Bronchus fibroblast of lung (primary cell): ENCODE measurements at places on chromosomes 3 and 15. TPM values are rescaled to one million over a fixed set of nuclear protein-coding genes. Genes with fewer than 3 reads are reported as not detected.

The ERICH6 gene
- total RNA-seq = not detected in 2 replicates

The HTR3E gene
- total RNA-seq = not detected in 2 replicates

The RASGRP1 gene
- total RNA-seq = not detected in 2 replicates

The GOLGA8O gene
- not detected in 2 replicates for total RNA-seq

The NUP210 gene
- not detected in 2 replicates for total RNA-seq

The GATM gene
- 0.15 TPM in 1 of 2 replicates, not detected in the other for total RNA-seq

The NANOGP8 gene
- not detected in 2 replicates for total RNA-seq

The GOLGA6A gene
- total RNA-seq = not detected in 2 replicates

The ZDHHC23 gene
- total RNA-seq = 0.17 and 0.30 TPM in 2 replicates

The GRK7 gene
- total RNA-seq = not detected in 2 replicates

The NPTN gene
- 70.4 and 79.2 TPM in 2 replicates for total RNA-seq

The NR1I2 gene
- total RNA-seq = under 0.01 and 0.34 TPM in 2 replicates

The GNAT1 gene
- total RNA-seq = not detected in 2 replicates

The CACNA2D3 gene
- total RNA-seq = under 0.01 TPM in 1 of 2 replicates, not detected in the other

The AGTR1 gene
- total RNA-seq = 2.7 and 2.8 TPM in 2 replicates

The MAP3K13 gene
- 11.3 TPM in 2 replicates for total RNA-seq

The SNX33 gene
- total RNA-seq = 13.3 and 13.7 TPM in 2 replicates

The DLEC1 gene
- not detected in 2 replicates for total RNA-seq

The THAP10 gene
- total RNA-seq = 7.1 and 7.2 TPM in 2 replicates

The ARPP21 gene
- total RNA-seq = not detected in 2 replicates

The NAALADL2 gene
- 1.0 and 3.4 TPM in 2 replicates for total RNA-seq

The IQCH gene
- total RNA-seq = 1.9 and 3.5 TPM in 2 replicates

The FBXW12 gene
- total RNA-seq = not detected in 2 replicates

The ZNF860 gene
- total RNA-seq = 0.17 and 0.30 TPM in 2 replicates

The CEMIP gene
- total RNA-seq = 2.7 and 3.0 TPM in 2 replicates

The HIGD2B gene
- not detected in 2 replicates for total RNA-seq

The OR5H14 gene
- not detected in 2 replicates for total RNA-seq

The ZNF717 gene
- total RNA-seq = 7.1 and 7.3 TPM in 2 replicates

The NOX5 gene
- 0.15 TPM in 1 of 2 replicates, not detected in the other for total RNA-seq

The LMCD1 gene
- total RNA-seq = 73.6 and 87.3 TPM in 2 replicates

The C3orf70 gene
- 0.50 and 0.74 TPM in 2 replicates for total RNA-seq

The IQCF5 gene
- not detected in 2 replicates for total RNA-seq

The SAMD7 gene
- total RNA-seq = not detected in 2 replicates

The PCLAF gene
- 40.7 and 44.2 TPM in 2 replicates for total RNA-seq

The A4GNT gene
- total RNA-seq = not detected in 2 replicates

The PLXND1 gene
- total RNA-seq = 41.5 and 56.7 TPM in 2 replicates

The ITGB5 gene
- total RNA-seq = 67.3 and 71.8 TPM in 2 replicates

The COL6A6 gene
- not detected in 2 replicates for total RNA-seq

The PARP9 gene
- total RNA-seq = 8.9 and 9.8 TPM in 2 replicates

The FHIT gene
- 0.45 and 0.50 TPM in 2 replicates for total RNA-seq

The TXNRD3 gene
- total RNA-seq = 6.1 and 6.9 TPM in 2 replicates

The ZBBX gene
- not detected in 2 replicates for total RNA-seq

The TGM4 gene
- total RNA-seq = 0.15 and 0.17 TPM in 2 replicates

The GP5 gene
- under 0.01 TPM in 1 of 2 replicates, not detected in the other for total RNA-seq
